OCI-LY7 (cell line): ENCODE measurements at places on chromosomes 13 and 19.
A peak's percentile ranks its signal among the peaks of the same experiment; 100 is the strongest.

GRCh38 chr13:74253161-74253560 lies 119.0 kb upstream of the KLF12 start:
- DNase-seq = no peak

DNA sequence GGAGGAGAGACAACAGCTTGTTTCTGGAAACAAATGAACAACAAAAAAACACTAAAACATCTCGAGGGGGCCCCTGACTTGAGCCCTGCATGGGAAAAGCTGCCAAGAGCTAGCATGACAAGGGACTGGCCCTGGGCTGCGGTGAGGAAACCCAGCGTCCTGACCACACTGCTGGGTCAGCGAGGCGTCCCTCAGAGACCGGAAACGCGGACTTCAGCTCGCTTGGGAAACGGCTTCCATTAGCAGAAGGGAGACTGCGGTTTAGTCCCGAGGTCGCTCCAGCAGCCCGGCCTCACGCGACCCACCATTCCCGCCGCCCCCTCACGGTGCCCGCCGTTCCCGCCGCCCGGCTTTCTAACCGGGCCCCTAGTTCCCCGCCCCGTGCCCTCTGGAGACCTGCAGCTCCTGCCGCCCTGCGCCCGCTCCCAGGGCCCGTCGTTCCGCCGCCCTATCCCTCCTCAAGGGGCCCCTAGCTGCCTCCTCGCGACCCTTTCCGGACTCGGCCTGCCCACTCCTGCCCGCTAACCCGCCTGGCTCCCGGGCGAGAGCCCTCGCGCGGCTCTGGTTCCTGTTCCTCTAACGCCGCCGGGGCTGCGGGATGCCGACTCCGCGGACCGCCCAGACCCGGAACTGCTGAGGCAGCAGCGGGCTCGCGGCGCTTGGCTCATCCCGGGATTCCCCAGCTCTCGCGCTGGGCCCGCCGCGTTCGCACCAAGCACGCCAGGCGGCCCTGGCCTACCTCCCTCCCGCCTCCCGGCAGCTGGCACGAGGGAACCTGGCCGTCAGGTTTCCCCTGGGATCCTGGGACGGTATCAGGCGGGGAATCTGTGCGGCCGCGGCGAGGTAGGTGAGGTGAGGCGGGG lies at the start of gene CCDC122:
TSS of gene CCDC122 (minus strand) at position 849 of the 863 bp plus-strand sequence. CDS start 10,364 bp downstream, outside the sequence.
- peak; percentile 78 for DNase-seq

DNA sequence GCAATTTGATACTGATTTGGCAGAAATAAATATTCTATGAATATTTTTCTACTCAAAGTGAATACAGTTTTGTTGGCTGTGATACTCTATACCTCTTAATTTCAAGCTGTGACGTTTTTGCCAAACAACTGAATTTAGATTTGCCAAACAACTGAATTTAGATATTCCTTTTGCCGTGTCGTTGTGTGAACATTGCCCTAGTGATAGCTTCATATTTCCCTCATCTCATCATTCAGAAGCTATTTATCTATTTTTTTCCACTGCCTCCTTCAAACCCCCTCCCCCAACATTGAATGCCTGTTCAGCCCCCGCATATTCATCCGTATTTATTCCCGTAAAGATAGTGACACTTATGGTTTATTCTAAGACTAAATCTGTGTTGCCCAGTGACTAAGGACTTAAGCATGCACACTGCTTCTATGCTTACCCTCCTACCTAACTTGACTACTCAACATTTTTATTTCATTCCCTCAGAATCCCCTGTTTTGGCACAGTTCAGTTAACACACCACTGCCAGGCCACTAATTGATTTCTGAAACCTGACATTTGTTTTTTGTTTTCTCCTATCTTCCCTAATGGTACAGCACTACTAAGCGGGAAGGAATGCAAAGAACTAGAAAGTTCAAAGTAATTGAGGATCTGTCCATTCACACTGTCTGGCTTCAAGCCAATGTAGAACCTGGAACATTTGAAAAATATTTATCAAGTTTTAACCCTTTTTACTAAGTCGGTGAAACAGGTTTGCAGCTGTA lies 2.8 kb upstream of the KLF5 start:
- DNase-seq = no peak

DNA sequence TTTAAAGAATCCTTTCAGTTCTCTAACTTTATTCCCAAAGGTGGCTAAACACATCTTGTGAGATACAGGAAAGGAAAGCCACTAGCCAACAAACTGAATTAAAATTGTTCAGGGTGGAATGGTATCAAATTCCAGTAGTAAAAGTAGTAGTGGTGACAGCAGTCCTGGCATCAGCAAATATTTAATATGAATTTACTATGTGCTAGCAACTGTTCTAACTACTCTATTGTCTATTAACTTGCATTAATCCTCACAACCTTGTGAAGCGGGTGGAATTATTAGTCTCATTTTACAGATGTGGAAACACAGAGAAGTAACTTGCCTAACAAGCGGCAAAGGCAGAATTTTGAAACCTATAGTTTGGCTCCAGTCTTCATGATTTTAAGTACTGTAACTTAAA lies 130.1 kb downstream of the KLF12 start:
- DNase-seq = no peak

DNA sequence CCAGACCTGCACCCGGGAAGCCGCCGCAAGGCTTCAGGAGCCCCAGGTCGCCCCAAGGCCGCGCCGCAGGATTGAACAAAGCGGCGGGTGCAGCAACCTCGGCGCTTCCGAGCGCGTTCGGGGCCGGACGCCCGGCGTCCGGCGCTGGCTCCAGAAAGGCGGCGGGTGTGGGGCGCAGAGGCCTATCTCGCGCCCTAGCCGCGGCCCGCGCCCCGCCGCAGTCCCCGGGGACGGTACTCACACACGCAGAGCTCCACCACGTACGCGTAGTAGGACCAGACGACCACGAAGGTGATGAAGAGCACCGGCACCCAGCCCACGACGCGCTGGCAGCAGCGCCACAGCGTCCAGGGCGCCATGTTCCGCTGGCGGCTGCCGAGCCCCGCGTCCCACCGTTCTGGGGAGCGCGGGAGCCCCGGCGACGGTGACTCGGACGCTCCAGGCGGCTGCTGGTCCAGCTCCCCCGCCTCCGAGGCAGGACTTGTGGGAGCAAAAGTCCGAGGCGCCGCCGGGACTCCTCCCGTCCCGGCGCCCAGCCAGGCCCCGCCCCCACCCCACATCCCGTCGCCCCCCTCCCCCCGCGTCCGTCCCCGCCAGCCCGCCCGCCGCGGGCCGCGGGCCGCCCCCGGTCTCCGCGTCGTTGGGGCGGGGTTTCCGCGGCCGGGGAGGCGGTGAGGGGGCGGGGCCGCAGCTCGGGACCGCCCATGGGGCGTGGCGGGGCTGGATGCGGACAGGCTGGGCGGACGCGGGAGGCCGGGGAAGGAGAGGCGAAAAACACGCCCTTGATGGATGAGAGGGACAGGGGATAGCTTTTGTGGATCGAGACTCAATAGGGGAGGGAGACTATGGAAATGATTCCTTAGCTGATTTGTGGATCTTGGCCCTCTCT lies at the start of gene ZDHHC20:
TSS of gene ZDHHC20 (minus strand) at position 491 of the 889 bp plus-strand sequence. CDS start at position 359, 132 bp downstream.
- DNase-seq = peak; percentile 86

DNA sequence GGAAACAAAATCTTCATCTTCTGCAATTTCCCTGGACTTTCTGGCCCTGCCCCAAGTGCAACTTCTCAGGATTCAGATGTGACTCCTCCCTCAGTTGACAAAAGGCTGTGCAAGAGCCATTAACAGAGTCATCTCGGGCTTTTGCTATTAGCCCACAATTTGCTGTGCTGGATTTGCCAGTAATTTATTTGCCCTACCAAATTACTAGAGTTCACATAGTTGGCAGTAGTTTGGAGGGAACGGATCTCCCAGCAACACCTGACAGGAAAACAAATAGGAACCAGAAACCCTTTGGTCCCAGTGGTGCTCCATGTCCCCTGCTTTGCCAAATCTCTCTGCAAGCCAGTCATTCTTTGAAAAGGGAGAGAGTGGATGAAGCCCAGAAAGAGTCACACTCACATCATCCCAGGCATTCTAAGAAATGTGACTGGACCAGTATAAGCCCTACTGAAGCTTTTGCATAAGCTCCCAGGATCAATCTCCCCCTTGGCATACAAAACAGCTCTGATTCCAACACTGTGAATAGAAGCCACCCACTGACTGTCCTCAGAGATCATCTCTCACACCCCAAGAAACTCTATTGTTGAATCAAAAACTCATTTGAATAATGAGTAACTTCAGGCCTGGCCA lies 350.1 kb upstream of the NBEA start:
- DNase-seq = no peak

GRCh38 chr13:114258589-114258988 lies 22.8 kb upstream of the UPF3A start:
- DNase-seq = no peak

GRCh38 chr19:3041761-3042620 lies 12.9 kb upstream of the TLE2 start:
- no peak for DNase-seq

- DNase-seq = peak; percentile 42
These were observed 30.0 kb downstream of the CCNE1 start for GRCh38 chr19:29841559-29842367.

GRCh38 chr19:10835754-10836478 lies at the start of gene TMED1:
TMED1 (minus strand) TSS chr19:10836212; CDS start chr19:10836191, 21 bp downstream.
- DNase-seq = peak; percentile 100

- DNase-seq = no peak
These were observed 37.9 kb downstream of the MBNL2 start for GRCh38 chr13:97259798-97260714.

- no peak for DNase-seq
These were observed 658 bp upstream of the ISOC2 start for GRCh38 chr19:55461974-55462626.

GRCh38 chr13:29046588-29046987 lies 226.4 kb downstream of the MTUS2 start:
- no peak for DNase-seq

GRCh38 chr13:24784319-24784718 lies 20.4 kb downstream of the RNF17 start:
- DNase-seq = no peak

GRCh38 chr13:37656247-37656940 lies 57.8 kb upstream of the POSTN start:
- DNase-seq = no peak

DNA sequence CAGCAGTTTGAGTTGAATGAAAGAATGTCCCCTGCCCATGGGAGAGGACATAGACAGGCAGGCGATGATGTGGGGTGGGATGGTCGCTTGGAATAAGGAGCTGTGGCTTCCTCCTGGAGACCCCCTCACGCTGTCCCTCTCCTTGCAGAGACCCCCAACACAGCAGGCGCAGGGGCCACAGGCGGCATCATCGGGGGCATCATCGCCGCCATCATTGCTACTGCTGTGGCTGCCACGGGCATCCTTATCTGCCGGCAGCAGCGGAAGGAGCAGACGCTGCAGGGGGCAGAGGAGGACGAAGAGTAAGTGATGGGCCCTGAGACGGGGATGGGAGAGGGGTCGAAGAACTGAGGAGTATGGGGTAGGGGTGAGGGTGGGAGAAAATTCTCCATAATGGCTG lies 9.0 kb upstream of the TOMM40 start:
- no peak for DNase-seq

- no peak for DNase-seq
These were observed 35.3 kb downstream of the CERS4 start for GRCh38 chr19:8244442-8244841.

DNA sequence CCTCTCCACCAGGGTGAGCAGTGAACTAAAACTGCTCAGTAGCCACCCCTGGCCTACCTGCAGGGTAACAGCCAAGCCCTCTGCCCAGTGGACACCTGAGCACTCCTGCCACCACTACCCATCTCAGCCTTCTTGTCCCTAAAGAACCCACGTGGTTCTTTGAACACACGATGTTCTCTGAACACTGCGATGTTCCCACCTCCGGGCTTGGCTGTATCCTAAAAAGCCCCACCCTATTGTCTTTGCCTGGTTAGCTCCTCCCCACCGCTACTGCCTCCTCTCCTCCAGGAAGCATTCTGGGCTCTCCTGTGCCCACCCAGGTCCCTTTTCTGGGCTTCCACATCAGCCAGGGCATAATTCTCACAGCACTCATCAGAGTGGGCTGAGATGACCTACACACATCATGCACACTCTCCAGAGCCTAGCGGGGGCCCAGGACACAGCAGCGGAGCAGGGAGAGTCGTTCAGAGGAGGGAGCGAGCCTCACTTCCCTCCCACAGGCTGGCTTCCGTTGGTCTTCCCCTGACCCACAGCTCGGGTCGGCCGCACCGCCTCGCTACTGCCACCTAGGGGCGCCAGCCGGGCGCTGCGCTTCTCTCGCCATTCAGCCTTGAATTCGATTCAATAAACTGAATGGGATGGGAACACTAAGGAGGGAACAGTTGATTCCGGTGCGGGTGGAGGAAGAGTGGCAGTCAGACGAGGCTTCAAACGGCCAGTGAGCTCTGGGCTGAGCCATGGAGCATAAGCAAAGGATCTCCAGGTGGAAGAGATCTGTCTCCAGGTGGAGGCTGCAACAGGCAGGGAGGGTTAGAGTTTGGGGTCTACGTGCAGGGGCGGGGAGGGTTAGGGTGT lies 3.2 kb downstream of the ELAVL1 start:
- peak; percentile 77 for DNase-seq

DNA sequence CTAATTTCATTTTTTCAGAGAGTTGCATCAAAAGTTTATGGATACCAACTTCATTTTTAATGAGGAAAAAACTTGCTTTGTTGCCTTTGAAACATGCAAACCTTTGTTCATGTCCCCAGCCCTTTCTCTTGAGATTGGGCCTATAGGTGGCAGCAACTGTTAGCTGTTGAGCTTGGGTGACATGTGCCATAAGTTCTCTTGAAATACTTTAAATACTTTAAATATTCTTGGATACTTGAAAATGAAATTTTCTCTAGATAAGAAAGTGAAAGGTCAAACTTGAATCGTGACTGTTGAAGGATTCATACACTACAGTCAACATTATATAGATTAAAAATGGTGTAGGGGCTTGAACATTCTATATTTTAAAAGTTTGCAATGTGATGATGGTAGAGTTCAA lies 294.9 kb downstream of the NDFIP2 start:
- no peak for DNase-seq

GRCh38 chr13:48275507-48275906 lies 28.0 kb upstream of the RB1 start:
- no peak for DNase-seq

GRCh38 chr13:108305655-108306054 lies 36.1 kb downstream of the TNFSF13B start:
- no peak for DNase-seq

- no peak for DNase-seq
These were observed 10.4 kb downstream of the RUVBL2 start for GRCh38 chr19:49004133-49004532.

- DNase-seq = no peak
These were observed 389.3 kb upstream of the PCDH9 start for GRCh38 chr13:67619351-67619994.

GRCh38 chr19:46875234-46875633 lies 14.4 kb downstream of the ARHGAP35 start:
- DNase-seq = no peak

- no peak for DNase-seq
These were observed 248.0 kb downstream of the KCTD12 start for GRCh38 chr13:76638181-76638580.
